ENCODE measurements at places on chromosomes 11 and 22. TPM values are rescaled to one million over a fixed set of nuclear protein-coding genes. Genes with fewer than 3 reads are reported as not detected.

- DNase-seq = no peak
These were observed 2.4 kb downstream of the MUC2 start for GRCh38 chr11:1077033-1077416.

DNA sequence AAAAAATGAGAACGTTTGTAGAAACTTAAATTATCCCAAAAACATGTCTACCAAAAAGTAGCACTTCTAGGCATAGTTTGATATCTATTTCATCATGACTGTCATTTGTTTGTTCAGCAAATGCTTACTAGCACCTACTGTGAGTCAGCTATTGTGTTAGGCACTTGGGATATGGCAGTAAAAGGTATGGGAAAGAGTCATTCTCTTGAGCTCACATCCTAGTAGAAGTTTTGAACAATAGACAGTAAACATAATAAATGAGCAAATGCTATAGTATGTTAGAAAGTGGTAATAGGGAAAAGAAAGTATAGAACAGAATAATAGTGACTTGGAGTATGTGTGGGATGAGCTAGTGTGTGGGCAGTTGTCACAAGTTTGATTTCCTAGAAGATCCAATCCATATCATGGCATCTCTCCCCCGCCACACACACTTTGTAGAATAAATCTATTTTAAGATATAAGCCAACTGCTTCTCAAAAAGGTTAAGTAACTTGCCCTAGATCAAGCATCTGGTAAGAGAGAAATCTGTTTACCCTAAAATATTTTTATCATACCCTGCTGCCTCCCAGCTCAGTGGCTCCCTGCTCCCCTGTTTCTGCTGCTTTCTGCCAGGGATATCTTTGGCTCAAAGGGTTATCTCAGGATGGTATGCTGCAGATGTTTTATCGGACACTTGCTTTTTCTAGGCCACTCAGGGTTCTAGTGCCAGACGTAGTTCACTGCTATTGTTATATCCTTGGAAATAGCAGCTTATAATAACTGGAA, 129.7 kb downstream of the NCAM1 start:
- DNase-seq = no peak

MS4A15 gene
- total RNA-seq = not detected

GRCh38 chr11:118672846-118673245, 6.6 kb downstream of the TREH start:
- no peak for DNase-seq

DNA sequence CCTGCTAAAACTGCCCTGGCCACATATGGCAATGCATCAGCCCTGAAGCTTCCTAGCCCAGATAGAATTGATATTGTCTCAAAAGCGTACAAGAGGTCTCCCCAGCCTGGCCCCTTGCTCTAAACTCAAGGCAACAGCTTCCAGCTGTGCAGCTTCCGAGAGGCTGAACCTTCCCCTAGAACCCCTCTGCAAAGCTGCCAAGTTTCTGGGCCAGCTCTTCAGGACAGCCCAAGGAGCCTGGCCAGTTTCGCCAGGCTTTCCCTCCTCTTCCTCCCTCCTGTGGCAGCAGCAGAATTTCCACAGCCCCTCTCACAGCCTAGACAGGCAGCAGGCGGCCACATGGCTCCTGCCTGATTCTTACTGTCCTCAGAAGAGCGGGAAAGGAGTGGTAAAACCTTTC, 34.5 kb downstream of the NUMA1 start:
- DNase-seq = no peak

DNA sequence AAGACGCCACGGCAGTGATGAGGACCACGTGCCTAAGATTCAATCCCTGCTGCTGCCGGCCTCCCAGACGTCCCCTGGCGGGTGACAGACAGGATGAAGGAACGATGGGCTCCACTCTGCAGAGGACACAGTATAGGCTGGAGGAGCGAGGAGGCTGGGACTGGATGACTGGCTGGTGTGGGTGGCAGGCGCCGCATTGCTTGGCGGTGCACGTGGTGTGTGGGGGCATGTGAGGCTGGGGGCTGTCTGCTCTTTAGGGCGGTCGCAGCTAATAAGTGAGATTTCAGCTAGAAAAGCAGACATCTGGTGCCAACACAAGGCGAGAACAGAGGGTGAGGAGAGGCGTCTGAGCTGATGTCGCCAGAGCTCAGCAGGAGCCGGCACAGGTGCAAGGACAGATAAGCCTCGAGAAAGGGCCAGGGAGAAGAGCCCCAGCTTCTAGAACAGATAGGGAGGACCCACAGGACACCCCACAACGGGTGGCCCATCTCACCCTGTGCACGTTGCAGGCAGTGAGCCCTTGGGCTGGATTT, 33.2 kb downstream of the TSPAN4 start:
- no peak for DNase-seq

ZBED4 gene
- total RNA-seq = 4.5 TPM

ACTN3 gene
- not detected for total RNA-seq

DNA sequence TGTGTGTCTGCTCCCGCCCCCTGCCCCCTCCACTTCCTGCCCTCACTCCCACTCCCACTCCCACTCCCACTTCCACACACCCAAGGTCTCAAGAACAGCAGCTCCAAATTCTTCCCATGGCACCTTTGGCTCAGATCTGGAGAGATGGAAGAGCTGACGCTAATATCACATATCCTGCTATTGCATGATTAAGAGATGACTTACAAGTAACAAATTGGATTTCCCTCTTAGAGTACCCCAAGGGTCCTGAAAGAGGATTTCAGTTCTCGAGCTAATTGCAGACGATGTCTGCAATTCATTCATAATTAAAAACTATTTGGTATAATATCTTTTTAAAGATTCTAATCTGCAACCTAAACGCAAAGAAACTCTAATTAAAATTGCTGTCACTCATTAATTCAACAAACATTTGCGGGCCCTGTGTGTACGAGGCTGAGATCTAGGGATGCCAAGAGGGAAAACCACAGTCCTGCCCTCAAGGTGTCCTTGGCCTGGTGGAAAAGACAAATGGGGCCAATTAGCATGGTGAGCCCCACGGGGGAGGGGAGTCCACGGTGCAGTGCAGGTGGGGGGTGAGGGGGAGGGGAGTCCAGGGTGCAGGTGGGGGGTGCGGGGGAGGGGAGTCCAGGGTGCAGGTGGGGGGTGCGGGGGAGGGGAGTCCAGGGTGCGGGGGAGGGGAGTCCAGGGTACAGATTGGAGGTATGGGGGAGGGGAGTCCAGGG, 50.3 kb downstream of the CELSR1 start:
- DNase-seq = no peak

- DNase-seq = no peak
These were observed 2.3 kb downstream of the MYEOV start for GRCh38 chr11:69295995-69296889.
